ENCODE measurements at places on chromosomes 7 and 10. TPM values are rescaled to one million over a fixed set of nuclear protein-coding genes. Genes with fewer than 3 reads are reported as not detected.

DNA sequence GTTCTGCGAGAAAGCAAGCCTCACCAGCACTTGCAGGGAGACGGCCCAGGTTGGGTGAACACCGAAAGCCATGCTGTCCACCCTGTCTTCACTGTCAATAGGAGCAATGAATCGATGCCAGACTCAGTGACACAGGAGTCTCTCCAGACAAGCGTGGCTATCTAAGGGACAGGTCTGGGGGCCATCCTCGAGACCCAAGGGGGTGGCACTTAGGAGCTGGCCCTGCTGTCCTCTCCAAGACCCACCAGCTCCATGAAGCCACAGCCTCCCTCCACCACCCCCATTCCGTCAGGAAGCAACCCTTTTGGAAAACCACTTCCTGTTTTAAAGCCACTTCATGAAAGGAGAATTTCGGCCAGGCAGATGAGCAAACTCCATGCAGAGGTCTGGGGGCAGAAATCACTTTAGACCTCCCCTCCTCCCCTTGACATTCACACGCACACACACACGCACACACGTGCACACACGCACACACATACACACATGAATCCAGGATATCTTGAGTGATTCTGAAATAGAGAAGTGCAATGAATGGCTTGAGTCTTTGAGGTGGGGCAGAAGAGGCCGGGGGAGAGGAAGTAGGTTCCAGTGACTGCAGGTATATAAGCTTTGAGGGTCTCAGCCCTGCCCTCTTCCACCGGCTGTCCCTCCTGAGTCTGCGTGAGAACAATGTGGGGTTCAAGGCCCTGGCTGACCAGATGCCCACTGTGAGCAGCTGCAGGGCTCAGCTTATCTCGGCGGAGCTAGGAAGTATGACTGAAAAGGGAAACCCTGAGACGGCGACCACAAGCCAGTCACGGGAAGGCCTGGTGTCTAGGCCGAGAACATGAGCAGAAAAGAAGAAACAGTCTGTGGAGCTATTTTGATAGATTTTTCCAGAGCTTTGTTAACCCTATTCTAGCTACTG, 25.0 kb downstream of the RGS10 start:
- no peak for DNase-seq

DNA sequence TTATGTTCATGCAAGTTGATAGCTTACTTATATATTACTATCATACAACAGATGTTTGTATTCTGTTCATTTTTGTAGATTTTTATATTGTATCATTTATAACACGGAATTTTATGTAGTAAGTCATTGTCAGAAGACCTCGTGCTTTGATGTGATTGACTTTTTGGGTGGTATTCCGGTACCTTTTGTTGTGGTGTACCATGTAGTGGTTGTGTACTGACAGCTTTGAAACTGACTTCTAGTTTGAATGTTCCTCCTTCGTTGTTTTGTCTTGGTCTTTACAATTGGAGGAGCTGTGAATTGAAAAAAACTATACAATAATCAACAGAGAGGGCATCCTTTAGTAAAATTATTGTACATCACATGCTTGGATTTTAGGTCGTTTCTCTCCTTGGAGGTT, 61.5 kb downstream of the WAC start:
- DNase-seq = no peak

- DNase-seq = peak; percentile 64
Measured at GRCh38 chr10:118835682-118836326, 81.0 kb upstream of the CACUL1 start.

DNA sequence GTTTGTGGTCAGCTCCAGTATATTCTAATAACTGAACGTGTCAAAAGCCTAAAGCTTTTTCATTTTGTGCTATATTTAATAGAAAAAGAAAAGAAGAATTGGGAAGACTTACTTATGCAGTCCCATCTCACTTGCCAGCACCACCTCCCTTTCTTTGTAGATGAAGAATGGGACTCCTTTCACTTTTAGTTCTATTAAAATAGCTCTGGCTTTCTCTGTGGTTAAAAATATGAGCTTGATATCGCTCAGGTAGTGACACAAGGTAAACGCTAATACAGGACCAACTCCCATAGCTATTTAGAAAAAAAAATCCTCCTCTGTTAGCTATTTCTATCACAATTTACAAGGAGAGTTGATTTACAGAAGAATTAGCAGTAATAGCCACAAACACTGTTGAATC, 176.8 kb downstream of the PDE1C start:
- DNase-seq = no peak

DNA sequence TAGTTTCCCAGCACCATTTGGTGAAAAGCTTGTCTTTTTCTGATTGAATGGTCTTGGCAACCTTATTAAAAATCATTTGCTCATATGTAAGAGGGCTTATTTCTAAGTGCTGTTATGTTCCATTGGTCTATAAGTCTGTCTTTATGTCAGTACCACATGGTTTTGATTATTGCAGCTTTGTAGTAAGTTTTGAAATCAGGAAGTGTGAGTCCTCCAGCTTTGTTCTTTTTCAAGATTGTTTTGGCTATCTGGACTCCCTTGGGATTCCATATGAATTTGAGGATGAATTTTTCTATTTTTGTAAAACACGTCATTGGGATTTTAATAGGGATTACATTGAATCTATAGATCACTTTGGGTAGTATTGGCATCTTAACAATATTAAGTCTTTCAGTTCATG, 5.4 kb downstream of the KIF11 start:
- DNase-seq = no peak

DNA sequence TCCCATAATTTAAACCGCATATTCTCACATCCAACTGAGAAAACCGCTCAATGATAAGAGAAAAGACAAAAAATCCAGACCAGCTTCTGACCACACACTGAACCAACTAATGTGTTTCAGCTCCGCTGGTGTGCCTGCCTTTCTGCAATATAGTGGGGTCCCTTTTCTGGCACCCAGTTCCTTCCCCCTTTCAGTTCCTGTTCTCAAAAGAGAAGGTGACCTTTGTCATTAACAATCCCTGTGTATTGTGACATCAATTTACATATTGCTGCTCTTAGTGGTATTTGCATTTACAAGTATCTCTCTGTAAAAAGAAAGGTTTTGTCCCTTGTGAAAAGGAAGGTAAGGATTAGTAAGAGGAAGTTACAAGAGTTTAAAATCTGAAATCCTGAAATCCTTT, 1.4 kb downstream of the PPP1R17 start:
- DNase-seq = no peak

- no peak for DNase-seq
Measured at GRCh38 chr7:158753900-158754299, 49.3 kb upstream of the NCAPG2 start.

- DNase-seq = peak; percentile 99
Measured at GRCh38 chr7:2873686-2874551, 29.8 kb upstream of the GNA12 start.

GRCh38 chr7:106914018-106914607, 49.0 kb downstream of the PIK3CG start:
- DNase-seq = no peak

- DNase-seq = no peak
Measured at GRCh38 chr10:43202657-43203447, 64.0 kb downstream of the RASGEF1A start.

DNA sequence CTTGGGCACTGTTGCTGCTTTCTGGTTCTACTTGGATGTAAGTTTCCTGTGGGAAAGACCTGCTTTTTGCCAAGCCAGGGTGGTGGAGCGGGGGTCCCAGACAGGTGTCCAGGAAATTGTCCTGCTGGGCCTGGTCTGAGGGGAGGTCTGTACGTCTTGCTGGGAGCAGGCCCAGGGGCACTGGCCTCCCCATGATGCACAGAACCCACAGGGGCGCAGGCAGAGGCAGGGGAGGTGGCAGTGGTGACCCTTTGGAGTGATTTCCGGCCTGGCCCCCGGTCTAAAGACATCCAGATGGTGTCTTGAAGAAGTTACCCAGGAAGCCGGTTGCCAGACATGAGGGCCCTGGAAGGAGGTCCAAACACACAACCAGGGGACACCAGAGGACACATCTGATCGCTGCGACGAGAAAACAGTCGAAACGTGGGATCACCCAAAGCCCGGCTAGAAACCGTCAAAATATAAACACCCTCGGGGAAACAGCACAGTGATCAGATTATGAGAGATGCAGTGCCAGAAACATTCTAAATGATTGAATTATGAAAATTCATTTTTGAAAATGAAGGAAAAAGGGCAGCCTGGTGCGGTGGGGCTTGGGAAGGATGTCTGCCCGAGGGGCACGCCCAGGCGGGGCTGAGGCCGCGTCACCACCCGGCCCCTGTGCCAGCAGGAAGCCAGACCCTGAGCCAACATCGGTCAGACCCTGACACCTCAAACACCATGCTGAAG, 59.6 kb downstream of the TMEM270 start:
- DNase-seq = no peak

DNA sequence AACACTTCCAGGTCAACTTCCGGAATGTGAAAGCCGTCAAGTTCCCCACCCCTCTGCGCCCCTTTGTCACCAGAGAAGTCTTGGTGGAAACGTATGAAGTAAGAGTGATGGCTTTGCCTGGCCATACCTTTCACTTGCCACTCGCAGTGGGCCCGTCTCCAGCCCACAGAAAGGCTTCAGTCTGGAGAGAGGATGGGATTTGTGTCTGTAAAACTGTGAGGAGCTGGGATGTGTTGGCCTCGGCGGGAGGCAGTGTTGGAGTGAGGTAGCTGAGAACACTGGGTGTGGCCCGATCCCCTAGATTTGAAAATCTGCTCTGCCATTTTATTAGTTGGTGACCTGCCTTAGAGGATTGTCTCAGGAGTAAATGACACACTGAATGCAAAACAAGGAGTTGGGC, 6.4 kb downstream of the ADCK2 start:
- no peak for DNase-seq

DNA sequence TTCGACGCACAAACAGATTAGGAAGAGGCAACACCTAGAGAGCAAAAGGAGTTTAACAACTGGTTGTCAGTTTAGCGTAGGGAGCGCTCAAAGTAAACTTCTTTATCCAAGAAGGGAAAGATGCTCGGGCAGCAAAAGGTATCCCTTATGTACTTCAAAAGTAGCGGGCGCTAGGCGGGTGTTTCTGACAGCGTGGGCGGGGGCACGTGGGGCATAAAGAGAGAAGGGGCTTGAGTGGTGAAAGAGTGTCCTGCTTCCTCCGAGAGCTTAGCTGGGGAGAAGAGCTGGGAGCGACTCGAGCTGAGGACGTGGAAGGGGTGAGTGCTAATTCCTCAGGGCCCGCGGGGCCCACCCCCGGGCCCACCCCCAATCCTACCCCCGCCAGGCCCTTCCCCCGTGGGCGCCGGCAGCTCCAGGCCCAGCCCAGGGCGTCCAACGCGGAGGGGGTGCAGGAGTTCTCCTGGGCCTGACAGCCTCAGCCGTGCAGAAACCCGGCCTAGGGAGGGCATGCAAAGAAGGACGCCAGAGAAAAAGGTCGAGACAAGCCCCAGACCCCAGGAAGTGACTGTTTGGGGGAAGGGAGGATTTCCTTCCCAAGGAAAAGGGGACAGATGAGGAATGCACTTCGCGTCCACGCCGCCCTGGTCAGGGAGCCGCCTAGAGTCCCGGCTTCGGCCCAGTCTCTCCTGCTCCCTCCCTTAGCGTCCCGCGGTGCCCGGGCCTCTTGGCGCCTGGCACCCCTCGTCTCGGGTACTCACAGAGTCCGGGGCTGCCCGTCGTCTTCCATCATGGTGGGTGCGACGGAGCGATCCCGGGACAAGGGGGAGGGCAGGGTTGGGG, 868 bp downstream of the TIAL1 start:
- no peak for DNase-seq

GRCh38 chr10:117830787-117831212, 215.9 kb downstream of the RAB11FIP2 start:
- no peak for DNase-seq

GRCh38 chr10:24912215-24912614, 40.2 kb downstream of the PRTFDC1 start:
- DNase-seq = no peak

DNA sequence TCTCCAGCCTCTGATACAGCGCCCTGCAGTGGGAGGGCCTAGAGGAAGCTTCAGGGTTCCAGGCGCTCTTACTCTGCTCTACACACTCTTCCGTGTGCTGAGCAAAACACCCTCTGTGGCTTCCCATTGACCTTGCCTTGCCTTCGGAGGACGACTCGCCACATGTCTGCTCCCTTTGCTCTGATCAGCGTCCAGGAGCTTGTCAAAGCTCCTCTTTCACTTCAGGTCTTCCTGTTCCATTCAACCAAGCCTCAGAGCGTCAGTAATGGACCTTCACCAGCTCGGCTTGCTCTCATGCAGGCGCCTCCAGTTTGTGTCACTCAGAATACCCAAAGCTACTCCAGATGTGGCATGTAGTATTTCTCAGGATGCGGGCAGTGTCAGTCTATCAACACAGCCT, 173.9 kb downstream of the ARID5B start:
- DNase-seq = no peak

GRCh38 chr7:73424489-73424885, 9.1 kb upstream of the FZD9 start:
- no peak for DNase-seq

- no peak for DNase-seq
Measured at GRCh38 chr7:28793381-28794085, 164.6 kb downstream of the TRIL start.

DNA sequence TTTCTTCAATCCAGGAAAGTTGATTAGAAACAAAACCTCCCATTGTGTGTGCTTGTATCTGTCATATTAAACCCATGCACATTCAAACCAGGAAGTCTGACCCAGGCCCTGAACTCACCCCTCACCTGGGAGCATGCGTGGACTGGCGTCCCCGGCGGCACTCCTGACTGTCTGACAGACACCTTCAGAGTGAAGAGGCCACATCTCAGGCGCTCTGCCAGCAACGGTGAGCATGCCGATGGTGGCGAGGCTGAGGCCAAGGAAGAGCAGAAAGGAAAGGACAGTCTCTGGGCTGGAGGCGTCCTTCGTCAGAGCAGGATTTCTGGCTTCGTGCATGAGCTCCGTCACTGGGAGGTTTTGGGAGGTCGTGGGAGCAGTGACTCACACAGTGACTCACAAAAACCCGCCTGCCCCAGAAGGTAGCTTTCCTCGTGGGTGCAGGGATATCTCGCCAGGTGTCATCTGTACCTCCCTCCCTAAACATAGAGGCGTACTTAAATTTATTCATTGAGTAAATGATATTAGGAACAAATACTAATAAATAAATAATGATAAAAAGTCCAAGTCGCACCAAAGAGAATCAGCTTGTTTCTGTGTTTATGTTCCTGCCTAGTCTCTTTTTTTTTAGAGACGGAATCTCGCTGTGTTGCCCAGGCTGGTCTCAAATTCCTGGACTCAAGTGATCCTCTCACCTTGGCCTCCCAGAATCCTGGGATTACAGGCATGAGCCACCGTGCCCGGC, 13.5 kb downstream of the IQCE start:
- DNase-seq = peak; percentile 61

The FAM131B gene
- 3.1 TPM for total RNA-seq

The CABCOCO1 gene
- total RNA-seq = 1.2 TPM

The IGFBP1 gene
- total RNA-seq = not detected

The HGF gene
- total RNA-seq = 75.8 TPM

The RELN gene
- not detected for total RNA-seq

The MRC1 gene
- total RNA-seq = not detected

The OR2A12 gene
- total RNA-seq = not detected

The PHTF2 gene
- total RNA-seq = 41.2 TPM

The PRKCQ gene
- total RNA-seq = 6.3 TPM

The ATP6V0A4 gene
- 0.39 TPM for total RNA-seq

The NCOA4 gene
- 184 TPM for total RNA-seq

The OR2A7 gene
- total RNA-seq = not detected

The AMPH gene
- 7.3 TPM for total RNA-seq

The PLAC9 gene
- not detected for total RNA-seq

The ZNF488 gene
- total RNA-seq = 0.53 TPM

The PTPN20 gene
- total RNA-seq = not detected
